ENCODE measurements at places on chromosomes 2 and 18.

GRCh38 chr2:219959471-219959870, 332.0 kb downstream of the SLC4A3 start:
- DNase-seq = no peak

GRCh38 chr2:103161456-103162289, 399.8 kb downstream of the TMEM182 start:
- DNase-seq = no peak

- DNase-seq = no peak
These were observed 206.4 kb upstream of the ID2 start for GRCh38 chr2:8475349-8476031.

GRCh38 chr2:193276069-193276468, 1081.3 kb upstream of the TMEFF2 start:
- DNase-seq = no peak
